ENCODE measurements at places on chromosomes 12 and 14.
A peak's percentile ranks its signal among the peaks of the same experiment; 100 is the strongest.

DNA sequence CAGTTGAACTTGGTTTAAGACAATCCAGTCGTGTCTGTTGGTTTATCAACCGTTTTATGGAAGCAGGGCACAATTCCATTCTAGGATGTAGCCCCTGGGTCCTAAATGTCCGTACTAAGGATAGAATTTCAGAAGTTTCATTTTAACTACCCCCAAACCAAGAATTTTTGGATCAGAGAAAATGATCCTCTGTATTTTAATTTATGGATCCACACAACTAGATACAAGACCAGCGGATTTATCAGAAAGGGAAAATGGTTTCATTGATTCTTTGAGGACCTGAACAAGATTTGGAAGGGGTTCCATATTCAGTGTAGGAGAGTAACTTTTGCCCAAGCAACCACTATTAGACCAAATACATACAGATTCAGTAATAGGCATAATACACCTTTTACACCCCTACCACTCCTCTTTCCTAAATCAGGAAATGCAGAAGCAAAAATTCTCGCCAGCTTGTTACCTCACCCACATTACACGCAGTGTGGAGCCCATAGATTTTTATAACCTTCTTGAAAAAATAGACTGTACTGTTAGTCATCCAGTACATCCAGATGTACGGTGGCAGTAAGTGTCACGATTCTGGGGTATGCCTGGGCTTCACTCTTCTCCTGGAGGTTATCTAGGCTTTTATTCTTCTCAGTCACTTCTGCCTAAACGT is 1.4 kb upstream of the FBXL14 start:
- DNase-seq, result no peak

GRCh38 chr12:53233671-53234121 is 1.7 kb upstream of the RARG start:
- no peak for DNase-seq

DNA sequence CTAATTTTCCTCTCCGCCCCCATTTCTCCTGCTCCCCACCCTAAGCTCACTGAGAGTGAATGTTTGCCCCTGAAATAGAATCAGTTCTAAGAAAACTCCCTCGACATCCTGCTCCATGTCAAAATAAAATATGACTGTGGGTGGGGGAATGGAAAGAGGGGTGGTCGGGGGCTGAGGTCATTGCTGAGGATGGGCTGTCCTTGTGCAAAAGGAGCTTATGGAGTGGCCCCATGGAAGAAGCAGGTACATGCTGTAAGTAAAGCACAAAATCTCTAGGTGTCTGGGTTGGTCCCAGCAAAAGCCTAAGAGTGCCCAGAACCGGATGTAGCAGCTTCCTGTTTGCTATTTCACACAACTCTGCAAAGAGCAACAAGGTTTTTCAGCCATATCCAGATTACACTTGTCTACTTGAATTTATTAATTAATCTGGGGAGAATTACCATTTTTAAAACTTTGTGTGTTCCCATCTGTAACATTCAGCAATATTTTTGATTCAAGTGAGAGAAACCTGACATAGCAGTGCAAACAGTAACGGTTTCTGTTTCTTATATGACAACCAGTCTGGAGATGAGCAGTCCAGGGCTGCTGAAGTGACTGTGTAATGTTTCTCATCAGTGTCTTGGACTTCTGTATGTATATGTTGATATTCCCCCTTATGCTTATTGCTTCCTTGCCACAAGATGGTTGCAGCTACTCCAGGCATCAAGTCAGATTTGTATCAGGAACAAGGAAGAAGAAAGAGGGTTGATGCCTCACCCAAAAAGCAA is 40.4 kb upstream of the GZMB start:
- DNase-seq, result no peak

- no peak for DNase-seq
Measured at GRCh38 chr12:101287357-101287756, 7.5 kb downstream of the UTP20 start.

- no peak for DNase-seq
Measured at GRCh38 chr12:52907092-52907810, 2.4 kb upstream of the KRT8 start.

DNA sequence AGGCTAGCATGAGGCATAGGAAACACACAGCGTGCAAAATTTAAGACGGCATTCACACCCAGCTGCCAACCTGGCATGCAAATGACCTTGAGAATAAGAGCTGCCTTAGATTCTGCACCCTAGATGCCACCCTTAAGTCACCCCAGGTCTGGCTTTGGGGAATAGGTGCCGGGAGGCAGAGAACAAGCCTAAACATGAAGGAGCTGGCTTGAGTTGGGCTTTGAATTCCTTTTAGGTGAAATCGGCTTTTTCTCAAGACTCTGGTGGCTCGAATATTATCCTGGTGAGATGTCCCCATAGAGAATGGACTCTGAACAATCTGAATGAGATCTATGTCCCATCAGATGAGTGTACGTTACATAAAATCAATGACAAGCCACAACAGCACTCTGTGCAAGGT is 1090.5 kb downstream of the VRK1 start:
- no peak for DNase-seq

DNA sequence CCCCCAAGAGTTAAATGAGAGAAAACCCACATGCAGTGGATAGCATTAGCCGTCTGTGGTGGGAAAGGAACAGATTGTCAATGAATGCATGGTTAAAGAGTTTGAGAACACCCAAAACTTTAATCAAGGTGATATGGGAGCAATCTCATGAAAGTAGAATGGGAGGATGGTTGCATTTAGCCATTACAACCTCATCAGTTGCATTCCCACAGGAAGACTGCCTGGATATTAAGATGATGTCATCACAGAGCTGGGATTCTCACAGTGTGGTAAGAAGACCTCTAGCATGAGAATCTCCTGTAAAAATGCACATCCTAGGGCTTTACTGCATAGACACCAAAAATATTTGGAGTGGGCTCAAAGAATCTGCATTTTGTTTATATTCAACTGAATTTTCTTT is 284.9 kb downstream of the RGS6 start:
- DNase-seq, result no peak

- peak; percentile 93 for DNase-seq
Measured at GRCh38 chr12:29428633-29429032, 47.7 kb upstream of the ERGIC2 start.

GRCh38 chr12:9365296-9365695 is 157.1 kb upstream of the PZP start:
- no peak for DNase-seq

GRCh38 chr12:33438025-33438772 is 1.4 kb downstream of the SYT10 start:
- DNase-seq, result no peak

DNA sequence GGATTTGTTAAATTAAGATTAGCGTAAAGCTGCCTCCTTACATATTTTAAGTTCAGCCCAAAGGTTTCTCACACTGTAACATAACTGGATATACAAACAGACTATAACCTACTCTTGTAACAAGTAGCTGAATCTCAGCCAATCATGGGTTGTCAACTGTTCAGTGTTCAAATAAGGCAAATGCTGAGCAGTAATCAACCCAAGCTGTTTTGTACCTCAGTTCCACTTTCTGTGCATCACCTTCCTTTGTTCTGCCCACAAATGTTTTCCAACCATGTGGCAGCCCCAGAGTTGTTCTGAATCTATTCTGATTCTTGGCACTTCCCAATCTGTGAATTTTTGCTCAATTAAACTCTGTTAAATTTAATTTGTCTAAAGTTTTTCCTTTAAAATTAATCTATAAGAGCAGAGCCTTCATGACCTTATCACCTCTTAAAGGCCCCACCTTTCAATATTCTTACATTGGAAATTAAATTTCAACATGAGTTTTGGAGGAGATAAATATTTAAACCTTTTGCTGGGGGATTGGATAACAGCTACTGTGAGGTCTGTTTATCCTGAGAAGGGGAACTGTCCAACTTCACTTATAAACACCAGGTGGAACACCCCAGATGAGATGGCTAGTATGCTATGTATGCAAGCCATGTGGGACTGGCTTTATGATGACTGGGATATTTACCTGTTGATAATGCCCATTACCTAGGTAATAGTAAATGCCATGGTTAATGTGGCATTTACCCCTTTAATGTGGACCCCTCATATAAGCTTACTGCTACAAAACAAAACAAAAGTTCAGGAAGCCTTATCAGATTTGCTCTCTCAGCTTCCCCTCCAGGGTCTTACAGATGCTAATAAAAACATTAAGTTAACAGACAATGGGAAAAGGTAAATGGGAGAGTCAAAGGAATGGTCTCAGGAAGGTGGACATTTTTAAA is 42.2 kb upstream of the ARID2 start:
- DNase-seq, result no peak

GRCh38 chr14:87178277-87178676 is 814.7 kb downstream of the GALC start:
- DNase-seq, result no peak

GRCh38 chr14:103735022-103735421 is 19.4 kb downstream of the ZFYVE21 start:
- no peak for DNase-seq

GRCh38 chr14:91964724-91965123 is 17.2 kb upstream of the FBLN5 start:
- DNase-seq, result no peak

GRCh38 chr12:110345176-110345661 is 58.3 kb downstream of the ANAPC7 start:
- no peak for DNase-seq

Measured in OCI-M1 (cell line).